ENCODE measurements at places on chromosomes 16 and 17.

DNA sequence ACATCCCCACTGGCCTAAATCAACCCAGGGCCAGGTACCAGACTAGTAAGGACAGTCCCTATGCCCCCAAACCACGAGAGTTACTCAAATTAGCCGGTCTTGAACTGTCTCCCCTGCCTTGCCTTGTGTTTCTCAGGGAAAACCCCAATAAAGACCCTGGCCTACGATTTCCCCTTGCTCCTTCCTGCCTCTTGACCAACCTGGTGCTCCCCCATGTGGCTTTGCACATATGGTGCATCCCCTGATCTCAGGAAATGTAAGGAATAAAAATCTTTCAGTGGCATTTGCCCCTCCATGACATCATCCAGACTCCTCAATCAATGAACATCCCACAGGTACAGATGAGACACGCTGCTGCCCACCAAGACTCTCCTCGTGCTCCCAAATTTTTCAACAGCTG, 87.9 kb downstream of the ZNF18 start:
- DNase-seq, result no peak

- DNase-seq, result no peak
Measured at GRCh38 chr16:52861614-52862022, 191.1 kb downstream of the CHD9NB start.

DNA sequence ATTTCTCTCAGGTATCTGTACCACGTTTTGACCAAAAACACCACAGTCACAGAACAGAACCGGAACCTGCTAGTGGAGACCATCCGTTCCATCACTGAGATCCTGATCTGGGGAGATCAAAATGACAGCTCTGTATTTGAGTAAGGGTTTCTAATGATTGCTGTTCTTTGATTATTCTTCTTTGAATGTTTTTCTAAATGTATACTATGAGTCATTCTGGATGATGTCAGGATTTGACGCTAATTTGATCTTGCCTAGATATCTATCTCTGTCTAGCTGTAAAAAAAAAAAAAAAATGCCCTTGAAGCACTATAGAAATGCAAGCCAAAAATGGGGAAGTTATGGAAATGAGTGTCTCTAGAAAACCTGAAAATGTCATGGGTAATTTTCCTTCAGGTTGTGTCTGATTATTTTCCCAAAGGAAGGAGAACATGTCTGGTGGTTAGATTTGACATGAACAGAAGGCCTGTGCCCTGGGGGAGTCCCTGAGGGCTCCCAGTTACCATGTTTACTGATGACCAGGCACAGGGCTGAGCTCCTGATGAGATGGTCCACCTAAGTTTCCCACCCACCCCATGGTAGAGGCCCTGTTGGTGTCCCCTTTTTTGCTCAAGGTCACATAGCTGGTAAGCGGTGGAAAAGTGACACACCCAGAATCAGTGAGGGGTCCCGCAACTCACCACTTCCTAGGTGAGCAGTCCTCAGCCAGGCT, 13.6 kb downstream of the CLEC16A start:
- no peak for DNase-seq

DNA sequence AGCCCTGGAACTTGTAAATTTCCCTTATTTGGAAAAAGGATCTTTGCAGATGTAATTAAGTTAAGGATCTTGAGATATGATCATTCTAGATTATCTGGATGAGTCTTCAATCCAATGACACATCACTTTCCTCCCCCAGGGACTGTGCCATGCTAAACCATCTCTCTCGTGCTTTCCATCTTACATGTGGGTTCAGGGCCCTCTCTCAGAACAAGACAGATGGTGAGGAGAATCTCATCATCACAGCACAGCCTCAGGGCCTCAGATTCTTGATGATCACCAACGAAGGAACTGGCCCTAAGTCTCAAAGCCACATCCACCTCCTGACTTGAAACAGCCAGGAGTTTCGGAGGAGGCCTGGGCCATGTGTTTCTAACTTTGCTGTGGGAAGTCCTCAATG, 78.7 kb downstream of the LITAF start:
- no peak for DNase-seq

DNA sequence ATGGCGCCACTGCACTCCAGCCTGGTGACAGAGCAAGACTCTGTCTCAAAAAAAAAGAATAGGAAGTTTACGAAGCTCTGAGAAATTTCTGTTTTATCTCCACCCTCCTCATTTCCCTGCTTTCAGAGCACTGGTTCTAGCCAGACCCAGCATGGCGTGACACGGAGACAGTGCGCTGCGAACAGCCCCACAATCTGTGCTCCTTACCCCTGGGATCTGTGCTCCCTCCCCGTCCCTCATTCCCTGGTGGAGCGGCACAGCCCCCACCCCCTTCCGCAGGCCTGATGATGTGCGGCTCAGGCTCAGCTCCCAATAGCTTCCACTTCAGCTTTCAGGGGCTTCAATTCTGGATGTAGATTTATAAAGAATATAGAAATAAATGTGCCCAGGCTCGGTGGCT, 56.1 kb upstream of the ENDOV start:
- DNase-seq, result no peak

- DNase-seq, result no peak
Measured at GRCh38 chr17:78154903-78155811, 9.0 kb downstream of the C17orf99 start.

DNA sequence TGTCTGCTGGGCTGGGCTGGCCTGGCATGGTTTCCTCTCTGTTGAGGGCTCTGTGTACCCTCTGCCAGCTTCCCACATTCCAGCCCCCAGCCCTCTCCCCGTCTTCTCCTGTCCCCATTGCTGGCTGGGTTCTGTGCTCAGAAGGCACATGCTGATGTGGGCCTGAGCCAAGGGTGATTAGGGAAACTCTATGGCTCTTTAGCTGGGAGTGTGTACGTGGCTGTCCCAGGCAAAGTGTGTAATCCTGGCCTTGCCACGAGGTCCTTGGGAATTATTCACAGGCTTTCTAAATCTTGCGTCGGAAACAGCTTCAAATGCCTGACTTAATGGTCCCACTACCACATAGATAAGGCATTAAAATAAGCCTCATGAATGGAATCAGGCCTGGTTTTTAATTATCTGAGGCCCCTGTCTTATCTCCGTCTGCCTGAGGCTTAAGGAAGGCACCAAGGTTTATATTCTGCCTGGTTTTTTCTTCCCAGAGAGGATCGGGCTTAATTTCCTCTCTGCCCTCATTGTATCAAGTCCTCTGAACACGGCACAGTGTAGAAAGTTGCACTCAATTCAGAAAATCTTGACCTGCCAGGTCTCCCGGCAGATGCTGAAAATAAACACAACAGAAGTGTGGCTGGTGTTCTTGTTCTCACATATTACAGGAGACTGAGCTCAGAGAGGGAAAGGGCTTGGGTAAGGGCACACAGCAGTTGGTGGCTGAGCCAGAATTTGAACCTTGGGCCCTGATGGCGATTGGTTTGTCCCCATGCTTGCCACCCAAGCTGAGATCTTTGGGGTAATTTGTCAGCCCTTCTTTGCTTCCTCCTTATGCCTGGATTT, 52.9 kb upstream of the LGALS9 start:
- DNase-seq, result no peak

GRCh38 chr17:28906276-28906675, 3.4 kb upstream of the DHRS13 start:
- no peak for DNase-seq

DNA sequence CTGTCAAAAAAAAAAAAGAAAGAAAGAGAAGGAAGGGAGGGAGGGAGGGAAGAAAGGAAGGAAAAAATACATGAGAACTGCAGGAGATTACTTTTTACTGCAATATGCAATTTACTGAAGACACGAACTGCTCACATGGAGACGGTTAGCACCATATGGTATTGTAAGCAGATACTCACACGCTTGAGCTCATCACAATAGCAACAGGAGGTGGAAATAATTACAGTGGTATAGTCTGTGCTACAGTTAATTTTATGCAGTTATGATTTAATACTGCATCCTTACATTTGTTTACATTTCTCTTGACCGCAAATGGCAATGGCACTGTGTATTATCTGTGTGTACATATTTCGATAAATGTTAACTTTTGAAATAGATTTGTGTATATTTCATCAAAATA, 21.4 kb upstream of the SLC46A1 start:
- no peak for DNase-seq

DNA sequence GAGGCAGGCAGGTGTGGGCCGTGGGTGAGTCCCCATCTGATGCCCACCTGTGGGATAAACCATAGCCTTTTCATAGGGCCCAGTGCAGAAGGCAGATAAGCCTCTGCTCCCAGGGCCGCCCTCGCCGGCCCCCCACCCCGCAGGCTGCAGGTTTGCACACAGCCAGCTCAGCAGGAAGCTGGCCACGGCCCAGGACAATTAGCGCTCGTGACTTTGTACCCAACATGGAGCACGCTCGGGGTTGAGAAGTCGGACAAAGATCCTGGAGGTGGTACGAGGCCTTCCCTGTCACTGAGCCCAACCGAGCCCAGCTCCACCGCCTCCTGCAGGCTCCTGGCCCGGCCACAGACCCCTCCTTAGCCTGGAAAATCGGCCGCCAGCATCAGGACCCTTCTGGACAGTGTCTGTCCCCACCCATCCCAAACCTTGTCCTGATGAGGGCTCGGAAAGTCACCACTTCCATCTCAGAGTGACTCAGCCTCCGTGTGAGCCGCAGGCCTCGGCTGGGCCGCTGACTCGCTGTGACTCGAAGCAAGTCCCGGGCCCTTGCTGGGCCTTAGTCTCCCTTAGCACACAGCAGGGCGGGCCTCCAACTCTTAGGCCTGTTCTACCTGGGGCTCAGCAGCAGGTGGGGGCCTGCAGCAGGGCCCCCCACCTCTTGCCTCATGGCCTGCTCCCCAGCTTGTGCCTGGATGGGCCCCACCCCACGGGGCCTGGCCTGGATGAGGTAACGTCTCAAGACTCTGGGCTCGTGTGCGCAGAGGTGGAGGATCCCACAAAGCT, 22.7 kb downstream of the FAM83G start:
- no peak for DNase-seq

- DNase-seq, result no peak
Measured at GRCh38 chr16:10368969-10369551, 16.8 kb upstream of the ATF7IP2 start.

DNA sequence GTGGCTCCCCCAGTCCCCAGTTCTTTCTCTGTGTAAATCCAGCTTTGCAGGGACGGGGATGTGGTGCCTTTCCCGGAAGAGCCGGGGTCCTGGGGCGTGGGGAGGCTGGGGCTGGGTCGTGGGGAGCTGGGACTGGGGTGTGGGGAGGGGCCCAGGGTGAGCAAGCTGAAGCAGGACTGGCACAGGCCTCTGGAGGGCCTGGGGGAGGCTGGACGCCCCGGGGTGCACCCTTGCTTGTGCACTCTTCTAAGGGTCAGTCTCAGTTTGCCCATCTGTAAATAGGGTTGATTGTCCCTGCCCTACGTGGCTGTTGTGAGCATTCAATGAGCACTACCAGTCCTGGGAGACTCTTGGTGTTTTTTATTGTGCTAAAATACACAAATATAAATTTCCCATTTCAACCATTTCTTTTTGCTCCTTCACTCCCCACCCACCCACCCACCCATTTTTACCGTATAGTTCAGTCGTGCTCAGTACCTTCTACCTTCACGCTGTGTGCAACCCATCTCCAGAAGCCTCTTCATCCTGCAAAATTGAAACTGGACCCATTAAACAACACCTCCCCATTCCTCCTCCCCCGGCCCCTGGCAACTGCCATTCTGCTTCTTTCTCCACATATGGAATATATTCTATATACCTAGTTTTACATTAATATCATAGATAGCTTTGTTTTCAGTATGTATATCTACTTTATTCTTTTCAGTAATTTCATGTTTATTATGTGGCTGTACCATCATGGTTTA, 7.8 kb upstream of the TBC1D3B start:
- DNase-seq, result no peak

GRCh38 chr16:85746460-85747215, 4.3 kb downstream of the C16orf74 start:
- no peak for DNase-seq

DNA sequence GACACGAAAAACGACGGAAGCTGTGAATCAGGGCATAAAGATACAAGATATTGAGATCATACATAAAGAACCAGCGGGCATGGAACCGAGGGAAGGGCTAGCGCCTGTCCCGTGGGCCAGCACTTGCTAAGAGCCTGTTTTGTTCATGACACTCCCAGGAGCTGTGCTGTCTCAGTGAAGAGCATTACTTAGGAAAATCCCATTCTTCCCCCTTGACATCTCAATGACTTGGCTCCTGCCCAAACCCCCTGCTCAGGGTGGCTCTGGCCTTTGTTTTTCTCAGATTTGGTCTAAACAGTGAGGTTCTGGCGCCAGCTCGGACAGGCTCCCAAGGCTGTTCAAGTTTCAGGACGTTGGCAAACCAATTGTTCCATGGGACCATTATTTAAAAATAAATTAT, 79.1 kb upstream of the SEC14L1 start:
- no peak for DNase-seq

GRCh38 chr16:47921535-47921934, 234.3 kb downstream of the ABCC12 start:
- no peak for DNase-seq

DNA sequence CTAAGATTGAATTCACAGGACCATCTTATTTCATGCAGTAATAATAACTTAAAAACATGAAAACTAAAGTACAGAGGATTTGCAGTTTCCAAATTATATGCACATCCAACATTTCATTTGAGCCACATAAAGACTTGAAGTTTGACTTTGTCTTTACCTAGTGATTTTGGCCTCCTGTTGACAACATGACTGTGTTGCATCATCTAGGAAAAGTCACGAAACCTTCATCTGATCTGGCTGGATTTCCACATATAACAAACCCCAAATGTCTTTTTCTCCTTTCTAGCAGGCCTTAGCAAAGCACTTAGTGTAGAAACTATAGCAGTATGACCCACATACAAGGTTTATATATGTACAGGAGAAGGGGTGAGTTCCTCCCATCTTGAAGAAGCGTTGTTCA, 406.5 kb upstream of the CDH5 start:
- DNase-seq, result no peak

- DNase-seq, result no peak
Measured at GRCh38 chr16:7405166-7405565, 72.5 kb downstream of the RBFOX1 start.

- DNase-seq, result no peak
Measured at GRCh38 chr16:87461466-87461991, 31.3 kb downstream of the ZCCHC14 start.

GRCh38 chr17:32494621-32495358, 8.0 kb downstream of the CDK5R1 start:
- no peak for DNase-seq

DNA sequence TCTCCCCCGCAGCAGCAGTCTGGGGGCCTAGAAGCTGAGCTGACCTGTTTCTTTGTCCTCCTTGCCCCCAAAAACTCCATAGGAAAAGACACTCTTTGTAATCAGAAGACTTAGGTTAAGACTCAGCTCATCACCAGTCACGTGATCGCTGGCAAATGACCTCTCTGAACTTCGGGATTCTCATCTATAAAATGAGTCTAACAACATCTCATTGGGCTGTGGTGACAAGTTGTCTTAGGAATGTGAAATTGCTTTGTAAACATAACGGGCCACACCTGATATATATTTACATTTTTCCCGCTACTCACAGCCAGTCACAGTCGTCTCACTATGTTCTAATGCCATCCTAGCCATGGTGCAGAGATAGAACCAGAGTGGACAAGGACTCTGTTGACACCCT, 86.0 kb upstream of the LHX1 start:
- no peak for DNase-seq

Data from stimulated activated CD4-positive, alpha-beta T cell treated with anti-CD3 and anti-CD28 coated beads, Interleukin-2, amount 100 ng/mL, for 4 hours (primary cell).